PC-9 (cell line): ENCODE measurements at places on chromosomes 7 and 10.
A peak's percentile ranks its signal among the peaks of the same experiment; 100 is the strongest.

DNA sequence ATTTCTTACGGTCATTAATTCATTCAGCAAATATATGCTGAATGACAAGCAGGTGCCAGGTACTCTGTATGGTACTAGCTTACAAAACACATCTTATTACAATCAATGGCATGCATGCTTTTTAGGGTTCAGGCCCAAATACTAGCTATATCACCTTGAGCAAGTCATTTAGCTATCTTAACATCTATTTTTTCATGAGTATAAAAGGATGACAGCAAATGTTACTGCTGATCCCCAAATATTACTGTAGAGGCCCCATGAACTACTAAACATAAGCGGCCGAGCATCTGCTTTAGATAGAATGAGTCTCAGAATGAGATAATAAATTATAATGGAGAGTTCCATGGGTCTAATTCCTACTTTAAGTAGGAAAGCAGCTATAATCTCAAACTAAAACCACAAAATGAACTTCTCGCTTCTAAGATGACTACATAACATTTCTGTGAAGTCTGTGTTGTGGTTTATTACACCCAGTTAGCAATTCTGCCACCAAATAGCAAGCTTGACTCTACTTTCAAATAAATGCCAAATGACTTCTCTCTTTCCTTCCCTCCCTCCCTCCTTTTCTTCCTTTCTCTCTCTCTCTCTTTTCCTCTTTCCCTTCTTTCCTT, 113.7 kb upstream of the LRRN3 start:
- H3K27me3 ChIP-seq, result no peaks in the 10 kb centered on the region
- no peak overlapping the region for H3K27ac ChIP-seq
- no peaks in the 10 kb centered on the region for H3K4me1 ChIP-seq
- no peak overlapping the region for H3K4me3 ChIP-seq

- peak overlapping the region; percentile 84 for H3K4me3 ChIP-seq
- H3K4me1 ChIP-seq, result peaks cover 13% of the 10 kb centered on the region; the same call in 1 of the 2 replicates
- H3K27ac ChIP-seq, result peak overlapping the region; percentile 75
- DNase-seq, result peak; percentile 50
- H3K27me3 ChIP-seq, result no peaks in the 10 kb centered on the region
- H3K36me3 ChIP-seq, result no peaks in the 10 kb centered on the region
Observed at GRCh38 chr10:31759124-31759798, 169.4 kb downstream of the ARHGAP12 start.

GRCh38 chr7:157975401-157976372, 611.9 kb downstream of the PTPRN2 start:
- H3K4me1 ChIP-seq, result no peaks in the 10 kb centered on the region
- no peaks in the 10 kb centered on the region for H3K36me3 ChIP-seq
- H3K27me3 ChIP-seq, result peaks cover 100% of the 10 kb centered on the region
- no peak overlapping the region for H3K4me3 ChIP-seq
- H3K27ac ChIP-seq, result no peak overlapping the region

DNA sequence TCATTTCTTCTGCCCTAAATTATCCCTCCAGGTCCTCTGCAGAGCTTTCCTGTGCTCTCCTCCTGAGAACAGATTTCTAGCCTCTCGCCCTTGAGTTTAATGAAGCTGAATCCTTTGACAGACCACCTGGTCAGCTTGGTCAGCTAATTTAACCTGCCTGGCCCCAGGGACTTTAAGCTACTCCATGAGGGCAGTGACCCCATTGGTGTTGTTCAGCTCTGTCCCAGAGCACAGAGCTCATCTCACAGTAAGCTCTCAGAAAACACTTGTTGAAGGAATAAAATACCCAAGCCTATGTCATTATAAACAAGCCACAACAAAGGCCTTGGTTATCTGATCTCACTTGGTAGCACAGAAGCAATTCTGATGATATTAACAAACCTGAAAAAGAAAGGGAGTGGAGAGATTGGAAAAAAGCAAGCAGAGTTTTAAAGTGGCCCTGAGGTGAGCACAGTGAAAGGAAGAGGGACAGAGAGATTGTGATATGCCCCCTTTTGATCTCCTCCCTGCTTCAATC, 24.4 kb downstream of the SLC26A4 start:
- no peaks in the 10 kb centered on the region for H3K36me3 ChIP-seq
- H3K4me3 ChIP-seq, result no peak overlapping the region
- no peak overlapping the region for H3K27ac ChIP-seq
- H3K27me3 ChIP-seq, result no peaks in the 10 kb centered on the region
- DNase-seq, result no peak

- no peaks in the 10 kb centered on the region for H3K36me3 ChIP-seq
- H3K4me1 ChIP-seq, result no peaks in the 10 kb centered on the region
- H3K27ac ChIP-seq, result no peak overlapping the region
- H3K4me3 ChIP-seq, result no peak overlapping the region
- H3K27me3 ChIP-seq, result no peaks in the 10 kb centered on the region
Observed at GRCh38 chr7:66452165-66452564, 176.5 kb upstream of the KCTD7 start.
